Activated T-cell treated with anti-CD3 and anti-CD28 coated beads, Interleukin-2, amount 50 U/mL, for 48 hours (primary cell): ENCODE measurements at places on chromosomes 7 and 10.

DNA sequence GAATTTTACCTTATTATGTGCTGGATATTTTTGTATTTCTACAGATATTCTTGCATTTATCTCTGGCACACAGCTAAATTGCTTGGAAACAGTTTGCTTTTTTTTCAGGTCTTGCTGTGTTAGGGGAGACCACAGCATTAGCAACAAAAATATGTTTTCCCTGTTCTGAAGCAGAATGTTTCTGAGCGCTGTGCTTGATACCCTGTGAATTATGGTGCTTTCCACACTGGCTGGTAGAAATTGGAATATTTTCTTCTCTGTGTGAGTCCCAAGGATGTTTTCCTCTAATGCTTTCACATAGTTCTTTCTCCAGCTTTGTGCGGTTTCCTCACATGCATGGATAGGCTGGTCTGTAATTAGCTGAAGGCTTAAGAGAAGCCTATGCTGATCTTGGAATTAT, 651.6 kb upstream of the IGFBP3 start:
- DNase-seq, result no peak

GRCh38 chr7:21429786-21430574, 2.1 kb downstream of the SP4 start:
- DNase-seq, result peak; percentile 26

GRCh38 chr10:132450825-132451505, 54.0 kb downstream of the PWWP2B start:
- DNase-seq, result no peak

- no peak for DNase-seq
Measured at GRCh38 chr10:88042160-88043100, 179.0 kb downstream of the PTEN start.

- DNase-seq, result no peak
Measured at GRCh38 chr10:6194311-6194710, 8.4 kb upstream of the PFKFB3 start.

GRCh38 chr7:82019551-82020475, 250.0 kb upstream of the HGF start:
- DNase-seq, result no peak

DNA sequence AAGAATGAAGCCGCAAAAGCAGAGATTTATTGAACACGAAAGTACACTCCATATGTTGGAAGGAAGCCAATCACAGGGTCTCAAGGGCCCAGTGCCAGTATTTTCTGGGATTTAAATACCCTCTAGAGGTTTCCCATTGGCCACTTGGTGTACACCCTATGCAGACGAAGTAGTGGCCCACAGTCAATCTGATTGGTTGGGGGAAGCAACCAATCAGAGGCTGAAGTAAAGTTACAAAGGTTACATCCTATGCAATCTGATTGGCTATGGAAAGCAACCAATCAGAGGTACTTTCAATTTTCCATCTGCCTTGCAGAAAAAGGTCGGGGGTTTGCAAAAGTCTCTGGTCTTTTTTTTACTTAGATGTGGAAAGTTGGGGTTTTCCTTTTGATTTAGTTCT, 481.3 kb upstream of the NRP1 start:
- DNase-seq, result no peak

DNA sequence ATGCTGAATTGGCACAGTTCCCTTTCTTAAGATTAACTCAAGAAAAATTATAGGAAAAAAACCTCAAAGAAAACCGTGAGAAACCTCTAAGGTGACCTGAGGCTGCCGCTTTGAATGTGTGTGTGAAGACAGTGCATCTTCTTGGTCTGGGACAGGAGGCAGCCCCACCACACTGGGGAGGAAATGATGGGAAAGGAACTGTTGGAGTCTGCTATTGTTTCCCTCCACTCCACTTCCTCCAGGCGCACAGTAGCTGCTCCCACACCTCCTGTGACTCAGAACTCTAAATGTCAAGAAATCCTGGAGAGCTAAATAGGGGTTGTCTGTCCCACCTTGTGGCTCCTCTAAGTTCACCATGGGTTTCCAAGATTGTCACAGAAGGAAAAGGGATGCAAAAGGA, 179.4 kb downstream of the PDE1C start:
- DNase-seq, result no peak

- DNase-seq, result no peak
Measured at GRCh38 chr10:114412907-114413797, 8.8 kb upstream of the AFAP1L2 start.

GRCh38 chr10:71078454-71079145, 133.8 kb upstream of the UNC5B start:
- DNase-seq, result peak; percentile 5

GRCh38 chr7:37289367-37289766, 159.3 kb downstream of the ELMO1 start:
- no peak for DNase-seq

- DNase-seq, result no peak
Measured at GRCh38 chr7:114843102-114843501, 78.8 kb upstream of the MDFIC start.

- DNase-seq, result no peak
Measured at GRCh38 chr7:157397731-157398691, 61.2 kb downstream of the DNAJB6 start.

GRCh38 chr7:55127135-55127551, 108.3 kb downstream of the EGFR start:
- DNase-seq, result no peak

DNA sequence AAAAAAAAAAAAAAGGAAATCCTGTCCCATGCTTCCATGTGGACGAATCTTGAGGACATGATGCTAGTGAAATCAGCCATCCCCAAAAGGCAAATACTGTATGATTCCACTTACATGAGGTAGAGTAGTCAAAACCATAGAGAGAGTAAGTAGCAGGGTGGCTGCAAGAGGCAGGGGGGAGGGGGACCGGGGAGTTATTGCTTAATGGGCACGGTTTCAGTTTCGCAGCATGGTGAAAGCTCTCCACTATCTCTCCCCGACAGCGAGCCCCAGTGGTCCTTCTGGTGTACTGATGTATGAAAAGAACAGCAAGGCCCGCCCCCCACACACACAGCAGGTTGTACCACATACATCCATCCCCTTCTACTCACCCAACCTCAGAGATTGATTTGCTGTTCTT, 32.8 kb downstream of the NOD1 start:
- peak; percentile 78 for DNase-seq

DNA sequence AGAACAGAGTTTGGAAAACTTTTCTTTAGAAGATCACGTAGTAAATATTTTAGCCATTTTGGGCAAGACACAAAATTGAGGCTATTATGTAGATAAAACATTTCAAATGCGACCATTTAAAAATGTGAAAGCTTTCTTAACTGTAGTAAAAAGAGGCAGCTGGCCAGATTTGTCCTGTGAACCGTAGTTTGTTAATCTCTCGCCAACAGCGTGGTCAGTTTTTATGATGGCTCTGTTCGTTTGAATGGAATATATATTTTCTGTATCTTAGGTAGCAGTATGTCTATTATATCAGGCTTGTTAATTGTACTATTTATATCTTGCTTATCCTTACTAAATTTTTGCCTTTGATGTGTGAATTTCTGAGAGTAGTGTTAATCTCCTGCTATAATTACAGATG, 124.9 kb downstream of the CCSER2 start:
- DNase-seq, result no peak

GRCh38 chr7:73830681-73831583, at the start of gene CLDN4:
TSS of gene CLDN4 (plus strand) at chr7:73830996. CDS start at chr7:73831202, 206 bp downstream.
- DNase-seq, result no peak

- no peak for DNase-seq
Measured at GRCh38 chr10:15897287-15897686, 37.0 kb upstream of the MINDY3 start.

DNA sequence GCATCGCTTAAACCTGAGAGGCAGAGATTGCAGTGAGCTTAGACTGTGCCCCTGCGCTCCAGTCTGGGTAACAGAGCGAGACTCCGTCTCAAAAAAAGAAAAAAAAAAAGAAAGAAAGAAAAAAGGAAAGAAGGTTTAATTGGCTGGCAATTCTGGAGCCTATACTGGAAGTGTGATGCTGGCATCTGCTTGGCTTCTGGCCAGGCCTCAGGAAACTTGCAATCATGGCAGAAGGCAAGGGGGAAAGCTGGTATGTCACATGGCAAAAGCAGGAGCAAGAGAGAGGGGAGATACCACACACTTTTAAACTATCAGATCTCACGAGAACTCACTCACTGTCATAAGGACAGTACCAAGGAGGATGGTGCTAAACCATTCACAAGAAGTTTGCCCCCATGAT, 190.0 kb downstream of the CALN1 start:
- no peak for DNase-seq

DNA sequence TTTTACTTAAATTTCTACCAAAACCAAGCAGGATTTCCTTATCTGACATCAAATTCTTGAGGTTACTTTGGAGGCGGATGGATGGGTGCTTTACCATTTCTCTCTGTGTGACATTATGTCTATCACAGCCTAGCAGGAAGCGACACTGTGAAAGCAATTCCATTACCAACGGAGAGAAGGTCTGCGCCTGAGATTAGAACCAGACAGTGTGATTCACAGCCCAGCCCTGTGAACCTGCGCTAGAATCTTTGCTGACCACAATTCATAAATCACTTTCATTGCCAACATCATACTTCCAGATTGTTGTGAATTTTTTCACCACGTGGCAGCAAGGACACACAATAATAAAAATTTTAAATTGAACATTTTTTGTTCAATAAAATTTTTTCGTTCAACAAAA, 126.5 kb downstream of the CUBN start:
- DNase-seq, result peak; percentile 50

DNA sequence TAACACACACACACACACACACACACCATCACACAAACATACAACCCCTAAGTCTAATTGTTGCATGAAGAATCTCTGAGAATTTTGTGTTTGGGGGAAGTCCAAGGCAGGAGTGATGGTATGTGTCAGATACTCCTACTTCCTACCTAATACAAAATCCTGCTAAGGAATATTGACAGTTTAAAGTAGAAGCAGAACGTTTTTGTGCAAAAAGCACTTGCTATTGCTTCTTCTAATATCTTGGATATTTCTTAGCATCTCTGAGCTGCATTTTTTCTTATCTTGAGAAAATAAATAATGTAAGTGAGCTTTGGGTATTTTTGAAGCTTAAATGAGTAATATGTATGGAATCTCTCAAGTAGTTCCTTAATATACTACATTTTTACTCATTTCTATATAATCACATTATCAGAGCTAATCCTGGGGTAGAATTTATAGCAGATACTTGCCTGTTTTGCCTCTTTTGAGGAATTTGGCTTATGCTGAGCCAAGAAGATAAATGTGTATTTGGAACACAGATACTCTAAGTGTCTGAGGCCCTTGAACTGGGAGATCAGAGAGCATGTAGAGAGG, 212.3 kb downstream of the DKK1 start:
- DNase-seq, result no peak

DNA sequence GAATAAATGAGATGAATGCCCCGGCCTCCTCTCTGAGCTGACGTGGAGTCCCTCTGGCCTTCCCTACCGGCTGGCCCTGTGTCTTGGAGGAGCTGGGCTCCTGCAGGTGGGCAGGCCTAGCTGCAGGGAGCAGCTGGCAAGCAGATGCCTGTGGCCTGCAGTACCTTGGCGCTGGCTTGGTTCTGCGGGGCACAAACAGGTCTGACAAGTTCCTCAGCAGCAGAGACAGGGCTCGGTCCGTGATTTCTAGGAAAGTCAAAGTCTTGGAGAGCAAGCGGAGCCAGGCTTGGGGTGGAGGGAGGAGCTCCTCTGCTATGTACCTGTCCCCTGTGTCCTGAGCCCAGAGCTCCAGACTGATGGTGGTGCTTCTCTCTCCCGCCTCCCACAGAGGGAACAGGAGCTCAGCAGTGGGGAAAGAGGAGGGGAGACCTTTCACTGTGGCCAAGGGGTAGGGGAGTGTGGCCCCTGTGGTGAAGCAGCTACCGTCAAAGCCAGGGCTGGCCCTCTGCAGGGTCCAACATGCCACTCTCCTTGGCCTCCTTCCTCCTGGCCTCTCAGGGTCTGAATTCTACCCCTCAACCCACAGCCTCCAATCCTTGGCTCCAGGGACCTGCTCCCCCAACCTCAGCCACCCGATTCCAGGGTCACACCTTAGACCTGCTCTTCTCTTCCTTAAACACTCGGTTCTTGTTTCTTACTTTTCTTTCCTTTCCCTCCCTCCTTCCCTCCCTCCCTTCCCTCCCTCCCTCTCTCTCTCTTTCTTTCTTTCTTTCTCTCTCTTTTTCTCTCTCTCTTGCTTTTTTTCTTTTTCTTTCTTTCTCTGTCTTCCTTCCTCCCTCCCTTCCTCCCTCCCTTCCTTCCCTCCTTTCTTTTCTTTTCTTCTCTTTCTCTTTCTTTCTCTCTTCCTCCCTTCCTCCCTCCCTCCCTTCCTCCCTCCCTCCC, 20.1 kb downstream of the MYL10 start:
- DNase-seq, result no peak

DNA sequence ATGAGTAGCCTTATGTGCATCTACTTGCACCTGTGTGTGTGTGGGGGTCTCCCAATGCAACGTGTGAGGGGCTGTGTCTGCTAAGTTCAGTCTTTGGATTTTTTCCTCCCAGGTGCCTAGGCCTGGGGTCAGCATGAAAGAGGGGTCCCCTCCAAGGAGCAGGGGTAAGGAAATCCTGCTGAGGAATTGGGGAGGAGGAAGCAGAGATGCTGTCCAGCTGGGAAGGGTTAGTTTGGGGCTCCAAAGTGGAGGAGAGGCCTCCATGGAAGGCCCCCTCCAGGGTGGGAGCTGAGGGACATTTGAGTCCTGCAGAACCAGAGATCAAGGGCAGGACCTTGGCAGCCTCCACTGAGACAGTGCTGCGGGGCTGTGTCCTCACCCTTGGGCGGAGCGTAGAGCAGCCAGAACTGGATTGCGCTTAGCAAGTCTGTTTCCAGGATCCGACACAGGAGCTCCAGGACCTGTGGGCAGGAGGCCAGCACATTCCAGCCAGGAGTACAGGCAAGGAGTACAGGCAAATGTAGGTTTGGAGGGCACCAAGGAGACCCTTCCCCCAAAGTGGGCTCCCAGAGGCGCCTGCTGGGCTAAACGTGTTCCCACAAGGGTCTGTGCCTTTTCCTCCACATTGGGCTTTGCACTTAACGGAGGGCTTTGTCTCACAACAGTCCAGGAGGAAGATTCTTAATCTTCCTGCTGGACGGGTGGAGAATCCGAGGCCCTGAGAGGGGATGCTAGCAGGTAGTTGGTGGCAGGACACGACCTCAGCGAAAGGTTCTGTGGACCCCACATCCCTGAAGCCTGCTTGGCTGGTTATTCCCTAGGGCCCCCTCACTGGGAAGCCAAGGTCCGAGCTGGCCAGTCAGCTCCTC, 10.1 kb downstream of the TBATA start:
- DNase-seq, result no peak

GRCh38 chr10:72561745-72562166, 64.1 kb downstream of the MICU1 start:
- DNase-seq, result no peak
